ENCODE measurements at places on chromosomes 16 and 17.

DNA sequence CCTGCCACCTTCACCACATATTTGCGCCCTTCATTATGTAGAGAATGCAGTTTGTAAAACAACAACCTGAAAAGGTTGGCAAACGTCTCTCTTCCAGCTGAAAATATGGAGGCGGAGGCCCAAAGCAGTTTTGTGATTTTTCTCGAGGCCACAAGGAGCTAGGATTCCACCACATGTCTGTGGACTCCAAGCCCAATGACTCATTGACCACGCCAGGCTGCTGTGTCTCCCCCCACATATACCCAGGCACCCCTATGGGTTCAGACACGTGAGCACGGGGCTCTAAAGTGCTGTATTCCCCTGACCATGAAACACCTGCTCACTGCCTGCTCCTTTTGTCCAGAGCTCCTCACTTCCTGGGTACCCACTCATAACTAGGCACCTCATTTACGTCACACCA, 121.4 kb upstream of the CDH5 start:
- no peak for DNase-seq

GRCh38 chr17:28039251-28039650, 3.2 kb upstream of the NLK start:
- DNase-seq = no peak

- DNase-seq = no peak
Observed at GRCh38 chr16:28923231-28923587, 1.8 kb downstream of the RABEP2 start.

DNA sequence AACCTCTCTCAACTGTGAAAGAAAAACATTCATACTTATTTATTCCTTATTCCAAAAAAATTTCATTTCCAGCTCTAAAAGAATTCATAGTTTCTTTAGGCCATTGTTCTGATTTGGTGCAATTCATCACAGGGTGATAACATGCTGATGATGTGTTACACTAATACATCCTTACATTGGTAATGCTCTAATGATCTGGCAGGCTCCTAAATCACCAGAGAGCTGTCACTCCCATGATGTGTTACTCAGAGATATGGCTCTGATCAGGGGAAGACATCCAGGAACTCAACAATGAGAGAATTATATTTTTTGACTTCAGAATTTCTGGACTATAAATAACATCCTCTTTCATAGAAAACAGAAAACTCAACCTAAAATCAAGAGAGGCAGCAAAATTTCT, 209.3 kb downstream of the CHD9NB start:
- no peak for DNase-seq

- no peak for DNase-seq
Observed at GRCh38 chr17:44747566-44747965, 11.2 kb upstream of the ADAM11 start.

All from CD4-positive, alpha-beta T cell treated with Interleukin-10 for 1 hour (primary cell).